ENCODE measurements at places on chromosomes 1 and 21.

DNA sequence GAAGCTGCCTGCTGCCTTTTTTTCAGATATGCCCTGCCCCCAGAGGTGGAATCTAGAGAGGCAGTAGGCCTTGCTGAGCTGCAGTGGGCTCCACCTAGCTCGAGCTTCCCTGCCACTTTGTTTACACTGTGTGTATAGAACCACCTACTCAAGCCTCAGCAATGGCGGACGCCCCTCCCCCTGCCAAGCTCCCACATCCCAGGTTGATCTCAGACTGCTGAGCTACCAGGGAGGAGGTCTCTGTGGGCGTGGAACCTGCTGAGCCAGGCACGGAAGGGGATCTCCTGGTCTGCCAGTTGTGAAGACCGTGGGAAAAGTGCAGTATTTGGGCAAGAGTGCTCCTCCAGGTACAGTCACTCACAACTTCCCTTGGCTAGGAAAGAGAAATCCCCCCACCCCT, 65.1 kb downstream of the MSH4 start:
- DNase-seq = no peak

DNA sequence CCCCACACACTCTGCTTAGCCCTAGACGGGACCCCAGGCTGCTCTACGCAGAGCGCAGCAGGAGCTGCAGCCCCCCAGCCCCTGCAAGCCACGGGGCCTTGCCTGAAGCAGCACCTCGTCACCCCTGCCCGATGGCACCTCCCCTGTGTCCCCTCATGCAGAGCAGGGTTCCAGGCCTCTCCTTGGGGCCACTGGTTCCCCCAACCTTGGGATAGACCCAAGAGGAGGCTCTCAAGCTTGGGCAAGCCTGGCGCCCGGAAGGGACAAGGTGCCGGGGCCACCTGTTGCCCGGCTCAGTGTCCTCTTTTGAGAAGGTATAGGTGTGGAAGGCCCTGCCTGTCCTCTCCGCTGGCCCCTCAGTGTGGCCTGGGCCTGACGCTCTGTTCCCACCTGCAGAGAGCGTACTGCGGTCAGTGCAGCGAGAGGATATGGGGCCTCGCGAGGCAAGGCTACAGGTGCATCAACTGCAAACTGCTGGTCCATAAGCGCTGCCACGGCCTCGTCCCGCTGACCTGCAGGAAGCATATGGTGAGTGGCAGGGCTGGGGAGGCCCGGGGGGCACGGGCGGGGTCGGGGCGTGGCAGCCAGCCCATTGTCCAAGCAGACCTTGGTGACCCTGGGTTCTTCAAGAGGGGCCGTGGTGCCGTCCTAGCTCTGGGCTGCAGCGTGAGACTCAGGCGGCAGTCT, 50.6 kb downstream of the FAAP20 start:
- DNase-seq = no peak

DNA sequence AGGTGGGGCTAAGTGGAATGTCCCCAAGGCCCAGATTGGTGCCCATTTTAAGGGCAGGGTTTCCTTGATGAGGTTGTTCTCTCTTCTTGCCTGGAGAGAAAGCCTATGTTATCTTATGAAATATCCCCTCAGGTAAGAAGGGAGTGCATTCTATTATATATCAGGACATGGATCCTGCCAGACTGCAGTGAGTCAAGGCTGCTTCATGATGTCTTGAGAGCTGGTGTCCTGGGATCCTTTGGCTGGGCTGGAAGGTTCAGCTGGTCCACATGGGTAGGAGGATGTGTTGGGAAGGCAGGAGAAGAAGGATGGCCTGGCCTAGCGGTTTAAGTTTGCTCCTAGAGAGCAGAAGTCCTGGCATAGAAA, 207.6 kb downstream of the ROR1 start:
- DNase-seq = no peak

DNA sequence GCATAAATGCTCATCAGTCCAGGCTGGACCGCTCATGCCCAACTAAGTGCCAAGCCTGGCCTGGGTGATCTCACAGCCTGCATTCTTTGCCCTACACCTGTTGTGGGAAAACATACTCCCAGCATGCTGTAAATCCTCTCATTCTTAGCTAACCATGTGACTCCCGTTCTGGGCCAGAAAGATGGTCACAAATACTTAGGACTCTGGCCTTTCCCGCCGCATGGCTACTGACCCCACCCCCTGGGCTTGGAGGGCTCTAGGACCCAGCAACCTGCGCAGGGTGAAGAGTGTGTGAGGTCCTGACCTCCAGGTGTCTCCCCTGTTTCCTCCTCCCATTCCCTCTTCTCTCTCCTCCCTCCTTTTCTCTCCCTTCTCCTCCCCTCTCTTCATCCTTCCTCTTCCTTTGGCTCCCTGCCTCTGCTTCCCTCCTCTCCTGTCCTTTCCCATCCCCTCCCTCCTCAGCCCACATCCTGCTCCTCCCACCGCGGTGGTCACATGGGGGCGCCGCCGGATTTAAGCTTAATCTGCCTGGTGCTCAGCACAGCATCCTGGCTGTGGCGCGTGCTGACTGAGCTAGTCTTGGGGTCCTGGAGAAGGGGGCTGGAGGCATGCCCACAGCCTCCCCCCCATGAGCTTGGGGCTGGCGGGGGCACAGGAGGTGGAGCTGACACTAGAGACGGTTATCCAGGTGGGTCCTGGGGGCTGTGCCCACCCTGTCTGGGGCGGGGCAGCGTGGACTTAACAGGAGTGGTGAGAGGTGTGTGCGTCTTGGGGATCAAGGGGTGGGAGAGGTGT, at the start of gene CROCC:
TSS of gene CROCC (plus strand) at position 541 of the 795 bp plus-strand sequence. CDS start at position 629, 88 bp downstream.
- DNase-seq = peak; percentile 55

DNA sequence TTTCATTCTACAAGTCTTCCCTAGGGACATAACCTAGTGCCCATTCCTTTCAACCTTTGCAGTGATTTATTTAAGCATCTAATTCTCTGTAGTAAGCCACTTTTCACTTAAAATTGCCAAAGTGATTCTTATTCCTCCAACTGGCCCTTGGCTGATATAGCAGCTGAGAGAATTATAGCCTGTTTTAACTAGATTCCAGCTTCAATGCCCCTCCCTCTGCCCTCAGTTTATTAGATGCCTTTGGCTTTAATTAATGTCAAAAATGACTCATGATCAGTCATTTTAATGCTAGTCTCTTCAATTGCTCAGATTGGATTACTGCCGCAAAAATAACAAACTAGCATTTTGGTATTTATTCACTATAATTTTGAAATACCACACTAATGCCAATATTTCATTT, 145.4 kb upstream of the KCTD3 start:
- no peak for DNase-seq

DNA sequence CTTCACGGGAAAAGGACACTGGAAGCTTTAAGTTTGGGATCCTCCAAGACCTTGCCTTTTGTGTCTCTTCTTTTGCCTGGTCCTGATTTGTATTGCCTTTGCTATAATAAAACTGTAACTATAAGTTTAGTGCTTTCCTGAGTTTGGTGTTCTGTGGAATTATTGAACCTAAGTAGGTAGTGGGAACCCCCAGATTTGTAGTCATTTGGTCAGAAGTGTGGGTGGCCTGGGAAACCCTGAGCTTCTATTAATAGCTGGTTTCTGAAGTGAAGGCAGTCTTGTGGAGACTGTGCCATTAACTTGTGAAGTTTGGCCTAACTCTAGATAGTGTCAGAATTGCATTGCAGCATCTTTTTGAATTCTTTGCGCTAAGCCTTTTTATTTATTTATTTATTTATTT, 6.8 kb upstream of the MYCL start:
- no peak for DNase-seq

DNA sequence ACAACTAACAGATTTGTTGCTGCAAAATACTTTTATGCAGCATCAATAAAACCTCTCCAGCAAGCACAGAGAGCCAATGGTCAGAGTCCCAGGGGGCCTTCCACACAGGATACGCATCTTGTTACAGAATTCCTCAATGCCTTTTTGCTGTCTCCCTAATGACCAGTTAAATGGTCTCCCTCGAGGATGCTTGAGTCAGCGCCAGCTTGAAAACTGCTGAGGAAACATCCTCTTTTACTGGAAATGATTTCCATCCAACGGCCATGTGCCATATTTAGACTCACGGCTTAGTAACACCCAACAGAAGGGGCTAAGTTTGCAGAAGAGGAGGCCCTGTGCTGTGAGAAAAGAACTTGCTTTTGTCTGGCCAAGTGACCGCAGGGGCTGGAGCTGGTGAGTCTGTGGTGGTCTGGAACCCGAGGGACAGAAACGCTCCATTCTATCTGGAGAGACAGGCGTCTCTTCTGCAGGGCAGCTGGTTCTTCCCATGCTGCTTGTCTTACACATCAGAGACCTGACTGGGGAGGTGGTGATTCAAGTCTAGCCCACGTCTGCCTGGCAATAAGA, 496.4 kb downstream of the SETD4 start:
- no peak for DNase-seq

DNA sequence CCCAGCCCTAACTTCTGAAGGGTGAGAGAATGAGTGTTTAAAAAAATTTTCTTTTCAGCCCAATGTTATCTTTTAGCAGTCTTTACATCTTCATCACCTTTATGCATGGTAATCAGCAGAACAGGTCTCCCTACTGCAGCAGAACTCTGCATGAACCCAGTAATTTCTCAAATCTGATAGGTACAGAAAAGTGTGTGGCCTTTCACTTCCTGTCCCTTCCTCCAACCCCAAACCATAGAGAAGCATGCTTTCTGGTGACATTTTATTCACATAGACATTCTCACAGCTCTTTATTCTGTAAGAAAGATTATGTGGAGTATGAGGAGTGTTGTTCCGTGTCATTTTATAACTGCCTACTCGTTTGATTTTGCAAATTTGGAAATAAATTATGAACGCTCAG, 68.6 kb downstream of the RPAP2 start:
- DNase-seq = no peak

- DNase-seq = no peak
Observed at GRCh38 chr1:6959491-6959890, 174.2 kb downstream of the CAMTA1 start.

- no peak for DNase-seq
Observed at GRCh38 chr1:185110145-185110544, 46.6 kb downstream of the TRMT1L start.

GRCh38 chr1:178560871-178561376, 48.0 kb downstream of the TEX35 start:
- no peak for DNase-seq

DNA sequence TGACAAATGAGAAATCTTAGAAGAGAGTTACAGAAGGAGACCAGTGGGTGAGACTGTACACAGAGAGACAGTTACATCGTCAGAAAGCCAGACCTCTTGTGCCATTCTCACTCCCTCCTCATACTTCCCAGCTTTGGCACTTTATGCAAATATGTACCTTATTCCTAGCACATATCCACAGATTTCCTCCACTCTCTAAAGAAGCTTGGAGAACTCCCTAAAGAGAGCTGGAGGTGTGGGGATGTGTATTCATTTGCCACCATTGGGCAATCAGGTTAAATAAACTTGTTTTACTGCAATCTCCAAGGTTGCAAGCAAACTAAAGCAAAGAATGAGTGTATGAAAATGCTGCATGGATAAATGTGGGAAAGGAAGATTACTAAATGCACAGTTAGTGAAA, 380.9 kb upstream of the PRMT6 start:
- DNase-seq = no peak

- DNase-seq = no peak
Observed at GRCh38 chr1:157004806-157005205, 40.7 kb downstream of the ARHGEF11 start.

DNA sequence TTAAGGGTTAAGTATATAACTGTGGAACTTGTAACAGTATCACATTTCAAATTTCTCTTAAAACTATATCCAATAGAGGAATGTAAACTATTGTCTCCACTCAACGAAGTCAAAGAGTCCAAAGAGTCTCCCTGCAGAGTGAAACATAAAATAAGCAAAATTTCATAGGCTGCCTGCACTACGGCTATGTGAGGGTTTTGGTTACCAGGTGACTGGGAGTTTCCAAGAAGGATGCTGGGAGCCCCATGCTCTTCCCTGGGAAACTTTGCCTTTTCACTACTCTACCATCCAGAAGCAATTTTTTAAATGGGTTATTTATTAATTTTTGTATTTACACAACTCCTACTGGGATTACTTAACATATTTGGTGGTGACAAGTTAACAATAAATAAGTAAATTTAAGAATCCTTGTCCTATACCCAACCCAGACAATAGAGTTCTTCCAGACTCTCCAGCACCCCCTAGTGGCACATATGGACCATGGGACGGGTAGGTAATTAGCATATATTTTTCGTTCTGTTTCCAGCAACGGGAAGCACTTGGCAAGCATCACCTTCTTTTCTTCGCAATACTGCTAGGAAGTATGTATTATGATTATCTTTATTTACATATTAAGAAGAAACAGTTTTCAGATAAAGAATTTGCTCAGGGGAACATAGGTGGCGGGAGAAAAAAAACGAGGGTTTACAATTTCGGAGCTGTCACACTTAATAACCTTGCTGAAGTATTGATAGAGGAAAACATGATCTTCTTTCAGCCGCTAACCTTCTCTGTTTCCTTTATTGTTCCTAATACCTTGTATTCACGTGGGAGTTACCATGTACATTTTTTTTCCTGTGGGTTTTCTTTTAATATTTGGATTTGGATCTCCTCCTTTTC, 3.5 kb downstream of the FMO2 start:
- DNase-seq = peak; percentile 55

DNA sequence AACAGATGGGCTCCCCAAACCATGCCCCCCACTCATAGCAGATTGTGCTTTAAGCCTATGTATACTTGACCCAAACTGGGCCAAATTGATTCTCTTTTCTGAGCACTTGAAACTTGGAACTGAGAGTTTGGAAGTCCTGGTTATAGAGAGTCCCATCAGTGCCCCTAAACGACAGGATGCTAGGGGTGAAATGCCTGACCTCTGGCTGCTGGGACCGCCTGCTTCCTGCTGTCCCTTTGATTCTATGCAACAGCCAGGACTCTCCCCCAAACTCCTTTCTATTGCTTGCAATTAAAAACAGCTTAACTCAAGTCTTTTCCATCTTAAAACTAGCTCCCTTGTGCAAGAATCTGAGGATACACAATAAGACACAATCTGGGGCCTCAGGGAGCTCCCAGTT, 4.7 kb downstream of the C1orf210 start:
- no peak for DNase-seq

- no peak for DNase-seq
Observed at GRCh38 chr21:46385846-46386733, 62.1 kb downstream of the PCNT start.

GRCh38 chr1:31364561-31365250, 8.2 kb downstream of the FABP3 start:
- no peak for DNase-seq

GRCh38 chr1:10917513-10918454, 94.7 kb upstream of the TARDBP start:
- no peak for DNase-seq

- no peak for DNase-seq
Observed at GRCh38 chr1:171800342-171800741, 18.9 kb downstream of the METTL13 start.

- no peak for DNase-seq
Observed at GRCh38 chr21:32099812-32100416, 178.9 kb downstream of the MIS18A start.

GRCh38 chr1:6075748-6076147, 30.1 kb downstream of the KCNAB2 start:
- DNase-seq = no peak

GRCh38 chr1:154220970-154221277, 169 bp downstream of the UBAP2L start:
- no peak for DNase-seq

- no peak for DNase-seq
Observed at GRCh38 chr21:16304174-16305095, 574.7 kb downstream of the USP25 start.

- no peak for DNase-seq
Observed at GRCh38 chr1:205923651-205924459, 19.4 kb downstream of the SLC26A9 start.

- no peak for DNase-seq
Observed at GRCh38 chr1:184801503-184801902, 46.8 kb upstream of the EDEM3 start.

- no peak for DNase-seq
Observed at GRCh38 chr21:15058854-15059263, 5.9 kb downstream of the NRIP1 start.

Measured in COR-L47 (cell line).